ENCODE measurements at places on chromosomes 7 and 10. TPM values are rescaled to one million over a fixed set of nuclear protein-coding genes. Genes with fewer than 3 reads are reported as not detected.

Gene KAZALD1
- 0.51 TPM for total RNA-seq

Gene UNCX
- total RNA-seq: not detected

Gene APBB1IP
- total RNA-seq: 99.8 TPM

Gene MSANTD7
- 12.9 TPM for total RNA-seq

Gene CALML3
- total RNA-seq: not detected

Gene TMEM270
- not detected for total RNA-seq

Gene HECW1
- not detected for total RNA-seq

Gene FEZF1
- total RNA-seq: not detected

- no peak overlapping the region for H3K4me3 ChIP-seq
- H3K36me3 ChIP-seq: no peaks in the 10 kb centered on the region
- DNase-seq: no peak
- no peak overlapping the region for H3K27ac ChIP-seq
- H3K4me1 ChIP-seq: no peaks in the 10 kb centered on the region
Observed at GRCh38 chr7:131335639-131336381, 8.1 kb downstream of the MKLN1 start.

GRCh38 chr7:14233868-14234369, 244.5 kb upstream of the ETV1 start:
- no peaks in the 10 kb centered on the region for H3K36me3 ChIP-seq
- no peak for DNase-seq
- no peaks in the 10 kb centered on the region for H3K27me3 ChIP-seq
- no peaks in the 10 kb centered on the region for H3K4me1 ChIP-seq
- H3K4me3 ChIP-seq: no peak overlapping the region
- no peak overlapping the region for H3K27ac ChIP-seq

DNA sequence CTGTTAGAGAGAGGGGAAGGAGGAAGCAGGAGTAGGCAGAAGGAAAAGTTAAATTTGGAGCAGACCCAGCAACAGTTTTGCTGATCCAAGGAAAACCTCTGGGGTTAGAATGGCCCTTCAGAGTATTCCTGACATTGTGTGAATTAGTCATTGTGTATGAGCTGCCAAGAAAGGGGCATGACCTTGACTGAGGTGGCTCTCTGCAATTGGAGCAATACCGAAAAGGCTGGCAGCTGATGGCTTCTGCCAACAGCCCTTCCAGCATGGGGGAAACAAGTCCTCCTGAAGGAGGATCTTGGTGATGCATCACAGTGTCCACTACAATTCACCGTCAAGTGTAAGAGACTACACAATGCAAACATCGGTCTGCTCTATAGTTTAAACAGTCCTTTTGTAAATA, 20.6 kb upstream of the WASL start:
- no peaks in the 10 kb centered on the region for H3K4me1 ChIP-seq
- no peak overlapping the region for H3K4me3 ChIP-seq
- H3K27ac ChIP-seq: no peak overlapping the region
- H3K36me3 ChIP-seq: no peaks in the 10 kb centered on the region

GRCh38 chr10:68489919-68490318, 18.1 kb upstream of the DNA2 start:
- no peaks in the 10 kb centered on the region for H3K4me1 ChIP-seq
- H3K27me3 ChIP-seq: no peaks in the 10 kb centered on the region
- H3K27ac ChIP-seq: no peak overlapping the region
- H3K4me3 ChIP-seq: no peak overlapping the region

DNA sequence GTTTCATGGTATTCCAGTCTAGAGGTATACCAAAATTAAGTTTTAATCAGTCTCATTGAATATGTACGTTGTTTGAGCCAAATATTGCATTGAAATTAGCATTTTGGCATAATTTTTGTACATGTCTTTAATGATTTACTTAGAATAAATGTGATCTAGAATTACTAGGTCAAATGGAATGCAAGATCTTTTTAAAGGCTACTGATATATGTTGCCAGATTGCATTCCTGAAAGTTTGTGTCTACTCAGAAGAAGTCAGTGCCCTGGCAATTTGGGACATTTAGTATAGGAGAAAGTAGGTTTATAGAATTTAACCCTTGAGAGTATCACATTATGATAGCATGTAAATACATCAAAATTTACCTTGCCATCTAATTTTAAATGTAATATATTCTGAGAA, 32.4 kb downstream of the KMT2E start:
- H3K4me3 ChIP-seq: no peak overlapping the region
- H3K36me3 ChIP-seq: peaks cover 29% of the 10 kb centered on the region
- no peaks in the 10 kb centered on the region for H3K27me3 ChIP-seq
- DNase-seq: no peak
- peaks cover 5% of the 10 kb centered on the region for H3K4me1 ChIP-seq

DNA sequence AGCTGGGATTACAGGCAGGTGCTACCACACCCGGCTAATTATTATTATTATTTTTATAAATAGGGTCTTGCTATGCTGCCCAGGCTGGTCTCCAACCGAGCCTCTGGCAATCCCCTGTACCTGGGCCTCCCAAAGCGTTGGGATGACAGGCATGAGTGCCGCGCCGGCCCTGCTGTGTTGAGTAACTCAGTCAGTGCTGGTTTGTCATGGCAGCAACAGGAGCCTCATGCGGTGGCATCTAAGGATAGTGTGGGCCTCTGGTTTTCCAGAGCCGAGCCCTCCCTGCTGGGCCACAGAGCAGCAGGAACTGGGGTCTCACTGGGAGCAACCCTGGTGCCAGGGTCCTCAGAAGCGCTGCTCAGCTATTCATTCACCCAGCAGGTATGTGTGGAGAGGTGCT, 244.7 kb downstream of the ELFN1 start:
- H3K27me3 ChIP-seq: no peaks in the 10 kb centered on the region
- H3K4me1 ChIP-seq: peaks cover 10% of the 10 kb centered on the region
- no peak for DNase-seq

DNA sequence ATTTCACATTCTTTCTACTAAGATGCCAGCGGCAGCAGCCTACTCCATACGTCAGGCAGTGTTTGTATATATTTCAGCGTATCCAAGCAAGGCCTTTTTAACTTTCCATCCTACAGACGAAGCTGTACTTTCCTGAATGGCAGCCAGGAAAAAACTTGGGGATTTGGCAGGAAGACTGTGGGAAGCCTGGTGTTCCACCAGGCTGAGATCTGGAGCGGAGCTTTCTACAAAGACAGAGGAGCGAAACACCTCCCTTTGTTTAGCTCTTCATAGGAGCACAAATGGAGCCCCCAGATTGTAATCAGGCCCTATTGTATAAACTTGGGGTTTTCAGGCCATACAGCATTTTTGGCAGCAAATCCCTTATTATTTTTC, 143.8 kb downstream of the TES start:
- no peak overlapping the region for H3K4me3 ChIP-seq
- H3K27ac ChIP-seq: no peak overlapping the region
- no peak for DNase-seq

GRCh38 chr10:26622891-26623290, 74.6 kb upstream of the PDSS1 start:
- H3K27me3 ChIP-seq: peaks cover 13% of the 10 kb centered on the region
- H3K4me1 ChIP-seq: peaks cover 8% of the 10 kb centered on the region
- no peak overlapping the region for H3K27ac ChIP-seq
- no peaks in the 10 kb centered on the region for H3K36me3 ChIP-seq
- H3K4me3 ChIP-seq: no peak overlapping the region
- DNase-seq: no peak

DNA sequence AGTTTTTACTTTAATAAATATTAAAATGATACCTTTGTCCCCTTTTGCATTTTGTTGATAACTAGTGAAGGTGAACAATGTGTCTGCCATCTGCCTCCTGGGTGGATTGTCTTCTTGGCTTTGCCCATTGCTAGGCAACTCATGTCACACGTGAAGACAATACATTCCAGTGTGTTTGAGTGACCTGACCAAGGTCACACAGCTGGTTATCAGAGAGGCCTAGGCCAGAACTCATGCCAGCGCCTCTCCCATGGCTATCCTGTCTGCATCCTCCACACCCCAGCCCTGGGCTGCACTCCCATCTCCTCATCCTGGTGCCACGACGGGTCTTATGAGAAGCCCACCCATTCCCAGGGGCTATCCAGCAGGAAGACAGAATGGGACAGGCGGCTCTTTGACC, 108.7 kb downstream of the PLCE1 start:
- H3K4me3 ChIP-seq: no peak overlapping the region
- H3K4me1 ChIP-seq: no peaks in the 10 kb centered on the region
- H3K36me3 ChIP-seq: no peaks in the 10 kb centered on the region
- no peak for DNase-seq

GRCh38 chr10:123854498-123854897, 37.1 kb downstream of the CPXM2 start:
- no peak overlapping the region for H3K4me3 ChIP-seq
- no peaks in the 10 kb centered on the region for H3K36me3 ChIP-seq
- peaks cover 3% of the 10 kb centered on the region for H3K27me3 ChIP-seq
- no peak overlapping the region for H3K27ac ChIP-seq
- no peak for DNase-seq

DNA sequence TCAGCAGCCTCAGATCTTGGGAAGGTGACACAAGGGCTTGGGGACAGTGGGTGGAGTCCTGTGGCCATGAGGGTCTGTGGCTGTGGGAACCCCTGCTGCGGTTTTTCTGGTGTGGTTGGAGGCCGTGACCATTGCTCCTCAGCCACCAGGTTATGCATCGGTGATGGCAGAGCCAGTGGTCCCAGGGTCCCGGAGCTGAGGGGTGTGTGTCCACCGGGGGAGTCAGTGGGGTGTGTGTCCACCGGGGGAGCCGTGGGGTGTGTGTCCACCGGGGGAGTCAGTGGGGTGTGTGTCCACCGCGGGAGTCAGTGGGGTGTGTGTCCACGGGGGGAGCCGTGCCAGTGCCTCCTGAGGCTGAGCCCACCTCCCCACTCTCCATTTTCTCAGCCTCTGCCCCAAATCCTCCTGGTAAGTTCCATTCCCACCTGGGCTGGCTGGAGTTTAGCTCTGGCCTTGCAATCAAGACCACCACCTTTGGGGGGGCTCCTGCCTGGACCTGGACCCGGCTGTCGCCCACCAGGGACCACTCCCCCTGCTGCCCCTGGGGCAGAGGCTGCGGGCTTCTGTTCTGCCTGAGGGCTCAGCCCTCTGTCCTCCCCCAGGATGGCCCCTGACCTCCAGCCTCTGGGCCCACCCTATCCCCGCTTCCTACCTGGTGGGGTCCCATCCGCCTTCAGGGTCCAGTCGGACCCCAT, 143.5 kb downstream of the ELFN1 start:
- peaks cover 3% of the 10 kb centered on the region for H3K36me3 ChIP-seq
- H3K4me3 ChIP-seq: no peak overlapping the region
- no peaks in the 10 kb centered on the region for H3K27me3 ChIP-seq

- H3K27me3 ChIP-seq: no peaks in the 10 kb centered on the region
- no peaks in the 10 kb centered on the region for H3K36me3 ChIP-seq
- no peak overlapping the region for H3K4me3 ChIP-seq
- no peak for DNase-seq
- H3K4me1 ChIP-seq: peaks cover 6% of the 10 kb centered on the region
- H3K27ac ChIP-seq: no peak overlapping the region
Observed at GRCh38 chr7:100670074-100670473, 3.5 kb upstream of the GNB2 start.

DNA sequence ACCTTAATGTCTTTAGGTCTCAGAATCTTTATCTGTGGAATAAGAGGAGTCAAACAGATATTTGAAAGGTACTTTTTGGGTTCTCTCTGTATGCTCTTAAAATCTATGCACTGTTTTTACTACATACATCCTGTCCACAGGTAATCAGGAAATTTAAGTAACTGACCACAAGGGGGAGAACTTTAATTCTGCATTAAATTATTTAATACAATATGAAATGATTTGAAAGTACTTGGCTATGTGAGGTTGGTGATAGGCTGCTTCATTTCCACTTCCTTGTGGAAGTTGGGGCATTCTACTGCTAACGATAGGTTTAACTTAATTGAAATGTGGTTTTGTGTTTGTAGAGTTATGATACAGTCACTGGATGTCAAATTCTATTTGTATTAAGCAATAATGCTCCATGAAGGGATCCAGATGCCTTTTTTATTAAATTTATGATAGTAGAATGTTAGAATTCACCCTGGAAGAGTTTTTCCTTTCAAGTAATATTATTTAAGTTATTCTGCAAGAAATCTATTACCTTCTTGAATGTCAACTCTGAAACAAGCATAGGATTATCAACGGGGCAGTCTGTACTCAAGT, 6.0 kb downstream of the TEX47 start:
- H3K4me1 ChIP-seq: no peaks in the 10 kb centered on the region
- peak; percentile 6 for DNase-seq
- H3K4me3 ChIP-seq: no peak overlapping the region
- H3K36me3 ChIP-seq: no peaks in the 10 kb centered on the region
- no peak overlapping the region for H3K27ac ChIP-seq
- H3K27me3 ChIP-seq: no peaks in the 10 kb centered on the region

DNA sequence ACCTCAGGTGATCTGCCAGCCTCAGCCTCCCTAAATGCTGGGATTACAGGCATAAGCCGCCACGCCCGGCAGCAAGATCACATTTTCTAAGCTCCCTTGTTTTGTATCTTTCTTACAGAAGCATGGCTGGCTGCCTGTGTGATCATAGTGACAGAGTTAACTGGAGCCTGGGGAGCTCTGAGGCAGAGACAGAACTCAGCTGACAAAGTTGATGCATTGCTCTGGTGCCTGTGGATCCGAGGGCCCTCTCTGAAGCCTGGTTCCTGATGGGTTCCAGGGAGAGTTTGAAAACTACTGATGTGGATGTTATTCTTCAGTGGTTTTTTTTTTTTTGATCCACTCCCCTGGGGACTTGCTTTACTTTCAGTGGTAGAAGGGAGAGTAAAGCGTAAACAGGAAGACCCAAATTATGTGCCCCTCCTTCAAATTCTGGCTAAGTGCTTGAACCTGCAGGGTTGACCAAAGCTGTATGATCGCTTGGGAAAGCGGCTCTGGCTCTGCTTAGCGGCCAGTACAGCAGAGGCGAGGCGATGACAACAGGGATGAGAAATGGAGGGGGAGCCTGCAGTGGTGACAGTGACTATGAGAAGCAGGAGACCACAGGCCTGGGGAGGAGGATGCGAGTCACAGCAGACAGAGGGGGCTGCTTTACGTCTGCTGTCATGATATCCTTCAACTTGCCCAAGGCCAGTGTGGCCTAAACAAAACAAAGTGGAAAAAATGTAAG, 6.8 kb upstream of the EFCAB10 start:
- no peak overlapping the region for H3K27ac ChIP-seq
- DNase-seq: peak; percentile 10
- no peaks in the 10 kb centered on the region for H3K27me3 ChIP-seq
- no peak overlapping the region for H3K4me3 ChIP-seq
- no peaks in the 10 kb centered on the region for H3K36me3 ChIP-seq
- peaks cover 9% of the 10 kb centered on the region for H3K4me1 ChIP-seq

All from B cell (primary cell).